ENCODE measurements at places on chromosomes 12 and 14.
A peak's percentile ranks its signal among the peaks of the same experiment; 100 is the strongest.

GRCh38 chr14:86094512-86094911, 564.6 kb downstream of the FLRT2 start:
- no peak for DNase-seq

DNA sequence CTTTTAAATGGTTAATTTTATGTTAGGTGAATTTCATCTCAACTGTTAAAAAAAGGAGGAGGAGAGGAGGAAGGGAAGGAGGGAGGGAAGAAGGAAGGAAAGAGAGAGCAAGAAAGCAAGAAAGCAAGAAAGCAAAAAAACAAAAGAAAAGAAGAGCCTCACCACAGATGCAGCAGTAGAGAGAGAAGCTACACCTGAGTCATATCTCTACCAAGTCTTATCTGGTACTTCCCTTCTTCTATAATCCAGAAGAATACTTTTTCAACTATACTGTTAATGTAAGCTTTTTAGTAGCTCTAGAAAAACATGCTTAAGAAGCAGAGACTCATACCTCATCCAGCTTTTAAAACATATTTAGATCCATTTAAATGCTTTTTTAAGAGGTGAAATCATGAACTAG, 5.6 kb upstream of the IL26 start:
- DNase-seq: no peak

DNA sequence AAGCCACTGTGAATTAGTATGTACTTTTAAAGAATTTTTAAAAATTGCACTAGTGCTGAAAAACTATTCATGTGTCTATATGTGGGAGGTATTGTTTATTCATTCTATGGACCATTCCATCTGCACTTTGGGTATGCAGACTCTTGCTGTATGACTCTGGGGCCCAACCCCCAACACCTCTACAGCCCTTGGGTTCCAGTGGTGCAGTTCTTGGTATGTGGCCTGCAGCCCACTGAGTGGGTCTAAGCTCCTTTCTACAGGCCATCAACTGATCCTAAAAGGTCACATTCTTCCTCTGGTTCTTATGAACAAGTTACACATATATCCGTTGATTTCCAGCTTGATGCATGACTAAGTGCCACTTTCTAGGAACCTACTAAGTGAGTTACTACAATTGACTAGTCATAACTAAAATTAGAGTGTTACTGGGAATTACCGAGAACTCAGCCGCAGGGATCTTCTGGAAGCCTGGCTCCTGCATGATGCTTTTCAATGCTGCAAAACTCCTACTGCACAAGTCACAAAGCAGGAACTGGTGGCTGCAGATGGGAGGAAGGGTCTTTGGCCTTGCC, 62.4 kb upstream of the MED13L start:
- no peak for DNase-seq

DNA sequence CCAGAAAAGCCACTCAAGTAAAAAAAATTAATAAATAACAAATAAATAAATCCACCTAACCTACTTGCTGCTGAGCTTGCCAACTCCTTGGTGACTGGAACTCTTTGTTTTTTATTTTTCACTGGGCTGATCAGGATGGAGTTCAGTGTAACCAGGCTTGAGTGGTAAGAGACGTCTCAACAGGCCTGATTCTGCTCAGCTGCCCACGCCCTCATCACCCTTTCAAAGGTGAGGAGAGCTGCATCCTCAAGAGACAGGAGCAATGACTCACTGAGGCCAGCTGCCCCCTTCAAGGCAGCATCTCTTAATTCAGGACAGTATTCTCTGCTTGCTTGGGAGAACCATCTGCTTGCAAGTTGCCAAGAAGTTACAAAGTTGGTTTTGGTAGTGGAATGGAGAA, 111.9 kb upstream of the CPM start:
- no peak for DNase-seq

DNA sequence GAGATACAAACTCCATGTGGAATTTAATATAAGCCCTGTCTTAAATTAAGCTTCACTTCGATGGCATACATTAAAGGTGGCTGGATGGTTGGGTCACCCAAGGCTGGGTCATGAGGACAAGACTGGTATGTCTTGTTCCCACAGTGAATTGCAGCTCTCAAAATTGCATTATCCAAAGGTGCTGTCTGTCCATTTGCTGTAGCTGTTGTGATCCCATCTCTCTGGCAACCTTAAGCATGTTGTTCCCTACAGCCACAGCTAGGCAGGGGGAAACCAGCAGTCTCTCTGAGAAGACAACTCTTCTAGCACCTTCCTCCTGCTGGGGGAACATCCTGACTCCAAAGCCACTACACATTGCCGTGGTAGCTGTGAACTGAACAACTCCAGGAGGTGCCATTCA, 187.0 kb downstream of the NUAK1 start:
- DNase-seq: no peak

GRCh38 chr12:132049876-132050275, 94.2 kb downstream of the DDX51 start:
- DNase-seq: no peak

- no peak for DNase-seq
Observed at GRCh38 chr12:42130672-42131402, 13.8 kb downstream of the GXYLT1 start.

GRCh38 chr12:132632521-132633228, 14.1 kb downstream of the P2RX2 start:
- DNase-seq: no peak

- no peak for DNase-seq
Observed at GRCh38 chr14:92383805-92384204, 60.8 kb downstream of the SLC24A4 start.

DNA sequence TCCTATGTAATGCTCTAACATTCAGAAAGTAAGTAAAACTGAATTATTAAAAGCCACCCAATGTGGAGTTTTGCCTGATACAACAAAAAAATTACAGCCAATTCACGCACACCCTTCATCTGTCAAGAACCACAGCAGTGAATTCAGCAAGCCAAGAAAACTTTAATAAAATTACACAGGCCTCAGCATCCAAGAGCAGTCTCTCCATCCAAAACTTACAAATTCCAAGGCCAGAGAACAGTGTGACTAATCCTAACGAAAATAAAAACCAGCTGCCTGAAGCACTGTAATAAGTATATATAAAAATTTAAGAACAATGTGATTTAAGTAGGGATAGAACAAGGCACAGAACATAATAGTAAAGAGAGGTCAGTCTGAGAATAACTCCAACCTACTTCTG, 54.2 kb downstream of the SIX6 start:
- no peak for DNase-seq

DNA sequence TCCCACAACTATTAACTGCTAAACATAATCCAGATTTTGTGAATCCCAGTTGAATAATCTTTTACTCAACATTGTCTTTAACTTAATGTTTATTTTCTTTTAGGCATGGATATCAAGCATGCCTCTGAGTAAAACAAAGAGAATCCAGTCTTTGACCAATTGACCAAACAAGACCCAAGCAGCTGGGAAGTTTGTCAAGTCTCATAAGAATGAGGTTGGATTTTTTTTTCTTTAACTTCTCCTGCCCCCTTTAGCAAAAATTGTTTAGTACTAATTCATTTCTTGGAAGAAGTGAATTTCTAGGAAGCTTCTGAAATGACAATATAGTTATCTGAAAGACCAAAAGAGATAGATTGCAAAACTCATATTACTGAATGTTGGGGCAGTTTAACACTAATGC, 89.9 kb downstream of the OTOGL start:
- no peak for DNase-seq

DNA sequence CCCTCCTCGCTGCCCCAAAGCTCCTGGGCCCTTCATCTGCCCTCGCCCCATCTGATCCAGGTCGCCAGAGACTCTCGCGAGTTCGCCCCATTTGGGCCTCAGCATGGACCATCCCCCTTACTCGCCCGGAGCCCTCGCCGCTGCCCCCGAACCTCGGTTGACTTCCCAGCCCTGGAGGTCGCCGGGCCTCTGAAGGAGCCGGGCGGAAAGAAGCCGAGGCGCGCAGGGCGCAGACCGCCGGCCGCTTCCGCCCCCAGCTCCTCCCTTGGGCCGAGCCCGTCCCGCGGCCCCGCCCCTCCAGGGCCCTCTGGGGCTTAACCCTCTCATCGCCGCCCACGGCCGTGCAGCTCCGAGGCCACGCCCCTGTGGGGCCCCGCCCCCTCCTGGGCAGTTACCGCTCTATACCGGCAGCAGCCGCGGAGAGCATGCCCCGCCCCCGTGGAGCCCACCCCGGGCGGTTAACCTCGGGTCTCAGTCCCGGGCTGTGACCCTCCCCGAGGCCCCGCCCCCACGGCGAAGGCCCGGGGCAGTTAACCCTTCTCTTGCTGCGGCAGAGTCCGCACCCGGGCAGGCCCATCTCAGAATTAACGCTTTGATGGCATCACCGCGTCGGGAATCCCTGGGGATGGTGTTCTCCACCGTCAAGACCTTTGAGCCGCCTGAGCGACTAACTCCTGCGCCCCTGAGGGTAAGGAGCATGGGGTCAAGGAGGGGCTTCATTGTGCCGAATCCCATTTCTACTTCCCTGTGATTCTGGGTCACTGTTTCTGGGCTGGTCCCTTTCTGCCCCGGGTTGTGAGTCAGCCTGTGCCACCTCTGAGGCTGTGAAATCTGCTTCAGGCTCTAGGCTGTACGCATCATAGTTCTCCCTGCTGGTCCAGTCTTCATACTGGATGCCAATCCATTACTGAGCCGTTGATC, at the start of gene SPSB2:
SPSB2 (minus strand) TSS at position 210 of the 921 bp plus-strand sequence. CDS start 402 bp downstream, outside the sequence.
- DNase-seq: peak; percentile 79

- DNase-seq: no peak
Observed at GRCh38 chr12:110680032-110680431, 8.9 kb downstream of the HVCN1 start.

DNA sequence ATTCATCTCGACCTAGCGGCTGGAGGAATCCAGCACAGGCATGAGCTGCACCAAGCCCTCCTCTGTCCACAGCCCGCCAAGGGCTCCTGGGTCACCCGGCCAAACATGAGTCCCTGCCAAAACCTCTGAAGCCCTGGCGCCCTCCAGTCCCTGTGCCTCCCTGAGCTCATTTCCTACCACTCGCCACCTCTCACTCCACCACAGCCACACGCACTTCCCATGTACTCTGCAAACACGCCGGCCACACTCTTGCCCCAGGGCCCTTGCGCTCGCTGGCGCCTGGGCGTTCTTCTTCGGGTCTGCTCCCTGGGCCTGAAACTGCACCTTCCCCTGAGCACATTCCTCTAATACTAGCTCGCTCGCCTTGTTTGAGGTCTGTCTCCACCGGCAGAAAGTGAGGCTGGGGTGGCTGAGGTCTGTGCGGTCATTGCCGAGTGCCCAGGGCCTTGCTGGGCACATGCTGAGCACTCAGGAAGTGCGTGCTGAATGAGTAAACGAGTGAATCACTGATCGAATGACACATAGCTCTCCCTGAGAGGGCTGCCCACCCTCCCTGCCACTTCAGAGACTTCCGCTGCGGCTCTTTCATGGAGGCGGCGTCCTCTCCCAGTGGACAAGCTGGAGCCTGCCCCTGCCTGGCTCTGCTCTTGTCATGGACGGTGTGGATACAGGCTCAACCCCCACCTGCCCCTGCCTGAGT, 33.7 kb upstream of the DLK1 start:
- DNase-seq: no peak

GRCh38 chr12:31629756-31630732, 29.4 kb upstream of the ETFBKMT start:
- no peak for DNase-seq

- DNase-seq: peak; percentile 91
Observed at GRCh38 chr14:96083667-96084320, 44.6 kb downstream of the C14orf132 start.

- DNase-seq: no peak
Observed at GRCh38 chr14:86357876-86358275, 827.9 kb downstream of the FLRT2 start.

- DNase-seq: no peak
Observed at GRCh38 chr12:6961278-6961694, 9.2 kb downstream of the PHB2 start.

GRCh38 chr12:112599871-112600270, 181.1 kb downstream of the PTPN11 start:
- no peak for DNase-seq

- no peak for DNase-seq
Observed at GRCh38 chr12:104627990-104628830, 171.5 kb downstream of the CHST11 start.

DNA sequence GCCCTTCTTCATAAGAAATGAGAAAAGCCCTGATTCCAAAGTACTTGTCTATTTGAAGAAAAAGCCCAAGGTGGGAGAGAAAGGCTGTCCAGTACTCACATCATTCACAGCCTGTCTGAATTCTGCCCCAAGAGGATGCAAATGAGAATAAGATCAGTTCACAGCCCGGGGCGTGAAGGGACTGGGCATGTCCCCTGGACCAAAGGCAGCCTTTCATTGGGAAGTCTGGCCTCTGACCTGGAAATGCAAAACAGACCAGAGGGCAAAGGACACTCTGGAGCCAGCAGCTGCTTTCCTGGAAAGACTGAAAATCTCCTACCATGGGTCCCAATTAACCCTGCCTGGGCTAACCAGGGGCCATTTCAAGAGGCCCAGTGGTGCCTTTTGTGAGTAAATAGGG, 191.2 kb upstream of the PELI2 start:
- DNase-seq: no peak

DNA sequence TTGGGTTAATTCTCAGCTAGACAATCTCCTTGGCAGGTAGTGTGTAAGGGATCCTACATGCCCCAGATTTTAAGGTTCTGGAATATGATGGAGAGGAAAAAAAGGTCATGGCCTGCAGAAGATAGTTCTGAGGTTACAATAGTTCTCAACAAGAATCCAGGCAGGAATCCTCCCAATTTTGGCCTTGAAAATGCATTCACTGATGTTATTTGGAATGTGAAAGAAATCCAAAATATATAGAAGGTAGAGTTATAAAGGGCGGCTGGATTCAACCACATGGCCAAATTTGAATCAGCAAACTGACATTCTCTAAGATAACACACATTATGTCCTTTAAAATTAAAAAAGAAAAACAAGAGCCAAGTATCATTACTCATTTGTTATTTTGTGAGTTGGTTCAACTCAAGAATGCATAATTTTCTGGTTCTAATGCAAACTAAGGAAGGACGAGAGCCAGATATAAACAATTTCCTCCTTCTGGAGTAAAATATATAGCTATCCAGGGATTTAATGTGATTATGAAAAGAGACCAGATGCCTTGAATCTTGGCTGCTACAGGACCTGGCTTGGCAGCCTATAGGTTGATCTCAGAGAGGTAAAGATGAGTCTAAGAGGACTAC, 177.0 kb upstream of the G2E3 start:
- DNase-seq: no peak

DNA sequence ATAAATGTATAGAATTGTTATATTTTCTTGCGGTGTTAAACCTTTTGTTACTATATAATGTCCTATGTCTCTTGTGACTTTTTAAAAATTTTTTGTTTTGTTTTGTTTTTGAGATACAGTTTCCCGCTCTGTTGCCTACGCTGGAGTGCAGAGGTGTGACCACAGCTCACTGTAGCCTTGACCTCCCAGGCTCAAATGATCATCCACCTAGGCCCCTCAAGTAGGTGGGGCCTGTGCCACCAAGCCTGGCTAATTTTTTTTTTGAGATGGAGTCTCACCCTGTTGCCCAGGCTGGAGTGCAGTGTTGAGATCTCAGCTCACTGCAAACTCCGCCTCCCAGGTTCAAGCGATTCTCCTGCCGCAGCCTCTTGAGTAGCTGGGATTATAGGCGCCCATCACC, 26.5 kb upstream of the RCOR1 start:
- DNase-seq: no peak

- DNase-seq: no peak
Observed at GRCh38 chr12:132437943-132438700, 51.8 kb upstream of the FBRSL1 start.

- DNase-seq: no peak
Observed at GRCh38 chr14:92903359-92903758, 19.6 kb upstream of the CHGA start.

Measured in LNCaP clone FGC (cell line).